IMR-90 (cell line): ENCODE measurements at places on chromosomes 1 and 21. TPM values are rescaled to one million over a fixed set of nuclear protein-coding genes. Genes with fewer than 3 reads are reported as not detected.

- no peak for DNase-seq
- no peaks in the 10 kb centered on the region for H3K36me3 ChIP-seq
- H3K27me3 ChIP-seq, result no peaks in the 10 kb centered on the region
- no peak overlapping the region for H3K27ac ChIP-seq
- no peaks in the 10 kb centered on the region for H3K4me1 ChIP-seq
Observed at GRCh38 chr1:216194721-216195120, 228.5 kb downstream of the USH2A start.

- no peak overlapping the region for H3K27ac ChIP-seq
- H3K4me3 ChIP-seq, result no peak overlapping the region
- no peaks in the 10 kb centered on the region for H3K27me3 ChIP-seq
- no peak for DNase-seq
- H3K36me3 ChIP-seq, result no peaks in the 10 kb centered on the region
Observed at GRCh38 chr1:3105167-3105863, 36.3 kb downstream of the PRDM16 start.

Gene SPRR1A
- not detected in 2 replicates for total RNA-seq

Gene FCRL3
- total RNA-seq, result not detected in 2 replicates

- H3K4me1 ChIP-seq, result no peaks in the 10 kb centered on the region
- H3K4me3 ChIP-seq, result no peak overlapping the region
- H3K27ac ChIP-seq, result no peak overlapping the region
- DNase-seq, result no peak
- no peaks in the 10 kb centered on the region for H3K27me3 ChIP-seq
Observed at GRCh38 chr1:29586215-29586614, 349.9 kb downstream of the PTPRU start.

DNA sequence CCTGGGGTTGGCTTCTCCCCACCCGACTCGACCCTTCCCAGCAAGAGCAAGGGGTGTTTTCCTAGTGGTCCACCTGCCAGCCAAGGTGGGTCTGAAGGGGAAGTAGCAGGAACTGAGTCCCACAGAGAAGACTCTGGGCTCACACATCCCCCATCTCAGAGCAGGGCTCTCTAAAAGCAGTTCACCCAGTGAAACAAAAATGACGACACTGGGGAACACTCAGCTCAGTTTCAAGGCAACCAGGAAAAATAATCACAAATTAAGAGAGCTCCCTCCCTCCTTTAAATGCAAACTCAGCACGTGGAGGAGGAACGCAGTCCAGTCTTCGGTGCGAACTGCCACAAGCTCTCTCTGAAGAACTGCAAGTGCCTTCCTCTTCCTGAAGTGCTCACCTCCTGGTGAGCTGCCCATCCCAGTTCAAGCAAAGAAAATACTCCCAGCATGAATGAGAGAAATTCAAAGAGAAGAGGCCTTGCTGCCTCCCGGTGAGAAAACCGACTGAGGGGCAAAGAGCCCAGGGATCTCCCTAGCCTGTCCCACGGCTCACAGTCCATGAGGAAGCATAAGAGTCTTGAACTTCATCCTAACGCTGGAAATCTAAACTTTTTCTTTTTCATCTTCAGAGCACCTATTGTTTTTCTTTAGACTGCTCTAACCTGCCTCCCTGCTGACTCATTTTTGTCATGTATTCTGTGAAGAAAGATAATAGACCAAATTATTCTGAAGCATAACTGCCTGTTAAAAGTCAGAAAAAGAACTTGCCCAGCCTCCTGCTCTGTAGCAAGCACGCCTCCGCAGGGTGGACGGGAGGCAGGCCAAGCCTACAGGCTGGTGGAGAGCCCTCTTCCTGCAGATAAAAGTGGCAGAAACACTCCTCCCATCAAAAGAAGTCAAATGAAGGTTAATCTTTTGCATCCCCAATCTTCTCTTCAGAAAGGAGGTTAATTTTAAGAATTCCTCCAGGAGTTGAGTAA, 281.4 kb downstream of the HHIPL2 start:
- no peak overlapping the region for H3K27ac ChIP-seq
- H3K4me1 ChIP-seq, result no peaks in the 10 kb centered on the region; the same call in 1 of the 2 replicates
- no peaks in the 10 kb centered on the region for H3K36me3 ChIP-seq
- no peak for DNase-seq
- no peak overlapping the region for H3K4me3 ChIP-seq
